ENCODE measurements at places on chromosomes 7 and 10. TPM values are rescaled to one million over a fixed set of nuclear protein-coding genes. Genes with fewer than 3 reads are reported as not detected.
A peak's percentile ranks its signal among the peaks of the same experiment; 100 is the strongest.

- H3K27me3 ChIP-seq = no peaks in the 10 kb centered on the region
- no peaks in the 10 kb centered on the region for H3K4me1 ChIP-seq
- no peak overlapping the region for H3K27ac ChIP-seq
- no peak overlapping the region for H3K4me3 ChIP-seq
Measured at GRCh38 chr7:123761729-123762128, 12.9 kb upstream of the WASL start.

GRCh38 chr10:133110133-133110532 lies 22.4 kb downstream of the ADGRA1 start:
- H3K4me3 ChIP-seq = no peak overlapping the region
- H3K27me3 ChIP-seq = no peaks in the 10 kb centered on the region
- no peaks in the 10 kb centered on the region for H3K4me1 ChIP-seq
- no peaks in the 10 kb centered on the region for H3K36me3 ChIP-seq

DNA sequence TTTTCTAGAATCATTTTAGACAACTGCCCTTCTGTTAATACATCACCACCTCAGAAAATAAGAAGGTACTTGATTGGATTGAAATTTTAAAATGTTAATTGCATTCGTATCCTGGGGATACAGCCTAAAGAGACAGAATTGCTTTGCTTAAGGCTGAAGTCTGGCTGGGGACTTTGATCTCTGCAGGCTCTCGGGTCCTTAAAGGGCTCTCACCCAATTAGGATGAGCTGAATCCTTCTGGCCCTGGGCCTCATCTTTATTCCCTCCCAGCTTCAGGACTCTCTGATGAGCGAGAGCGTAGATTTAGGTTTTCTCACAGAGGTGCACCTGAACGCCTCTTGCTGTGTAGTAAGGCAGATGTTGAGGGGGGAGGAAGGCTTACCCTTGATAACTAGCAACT lies 475.3 kb upstream of the C7orf33 start:
- H3K36me3 ChIP-seq = no peaks in the 10 kb centered on the region
- no peak for DNase-seq
- H3K27me3 ChIP-seq = no peaks in the 10 kb centered on the region
- no peaks in the 10 kb centered on the region for H3K4me1 ChIP-seq
- H3K4me3 ChIP-seq = no peak overlapping the region

FAM131B gene
- 0.53 TPM for total RNA-seq

DNA sequence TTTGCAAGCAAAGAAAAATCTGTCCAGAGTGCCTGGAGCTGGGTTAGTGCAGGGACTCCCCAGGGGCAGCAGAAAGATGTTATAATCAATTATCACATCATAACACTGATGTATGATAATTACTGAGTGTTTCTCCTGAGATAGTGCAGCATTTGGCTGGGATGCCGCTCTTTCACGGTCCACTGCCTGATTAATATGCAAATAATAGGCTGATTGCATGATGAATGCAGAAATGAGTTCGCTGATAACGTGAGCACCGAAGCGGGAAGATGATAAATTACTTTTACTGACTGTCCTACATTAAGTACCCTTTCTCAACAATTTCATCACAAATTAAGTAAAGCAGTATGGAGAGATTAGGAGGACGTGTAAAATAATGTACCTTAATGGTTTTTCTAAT lies 71.4 kb upstream of the SH2B2 start:
- H3K27me3 ChIP-seq = no peaks in the 10 kb centered on the region
- H3K27ac ChIP-seq = no peak overlapping the region
- no peak for DNase-seq

DNA sequence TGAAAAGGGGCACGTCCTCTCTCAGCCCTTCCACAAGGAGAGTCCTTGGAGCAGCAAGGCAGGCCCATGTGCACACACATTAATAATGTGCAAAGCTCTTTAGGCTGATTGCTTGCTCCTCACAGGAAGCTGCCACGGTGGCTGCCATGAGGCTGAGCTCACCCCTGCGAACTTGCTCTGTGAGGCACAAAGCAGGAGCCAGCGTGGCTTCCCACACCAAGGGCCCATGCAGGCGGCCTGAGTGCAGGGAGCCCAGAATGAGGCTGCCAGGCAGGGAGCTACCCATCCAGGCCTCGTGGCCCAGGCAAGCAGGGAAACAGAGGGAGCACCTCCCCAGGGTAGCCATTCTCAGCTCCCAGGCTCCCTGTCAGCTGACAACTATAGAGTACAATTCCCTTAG lies 242.9 kb downstream of the GRID1 start:
- H3K36me3 ChIP-seq = no peaks in the 10 kb centered on the region
- DNase-seq = no peak
- no peaks in the 10 kb centered on the region for H3K27me3 ChIP-seq
- H3K4me1 ChIP-seq = no peaks in the 10 kb centered on the region
- no peak overlapping the region for H3K27ac ChIP-seq

- no peaks in the 10 kb centered on the region for H3K36me3 ChIP-seq
- no peak overlapping the region for H3K4me3 ChIP-seq
- no peak for DNase-seq
- peaks cover 5% of the 10 kb centered on the region for H3K4me1 ChIP-seq
- no peak overlapping the region for H3K27ac ChIP-seq
Measured at GRCh38 chr10:86599729-86600128, 54.6 kb upstream of the OPN4 start.

- peak overlapping the region; percentile 69 for H3K27ac ChIP-seq
- H3K27me3 ChIP-seq = no peaks in the 10 kb centered on the region
- H3K36me3 ChIP-seq = peaks cover 8% of the 10 kb centered on the region
- H3K4me3 ChIP-seq = peak overlapping the region; percentile 25
- DNase-seq = no peak
Measured at GRCh38 chr10:103648636-103649532, 155.4 kb downstream of the NEURL1 start.

DNA sequence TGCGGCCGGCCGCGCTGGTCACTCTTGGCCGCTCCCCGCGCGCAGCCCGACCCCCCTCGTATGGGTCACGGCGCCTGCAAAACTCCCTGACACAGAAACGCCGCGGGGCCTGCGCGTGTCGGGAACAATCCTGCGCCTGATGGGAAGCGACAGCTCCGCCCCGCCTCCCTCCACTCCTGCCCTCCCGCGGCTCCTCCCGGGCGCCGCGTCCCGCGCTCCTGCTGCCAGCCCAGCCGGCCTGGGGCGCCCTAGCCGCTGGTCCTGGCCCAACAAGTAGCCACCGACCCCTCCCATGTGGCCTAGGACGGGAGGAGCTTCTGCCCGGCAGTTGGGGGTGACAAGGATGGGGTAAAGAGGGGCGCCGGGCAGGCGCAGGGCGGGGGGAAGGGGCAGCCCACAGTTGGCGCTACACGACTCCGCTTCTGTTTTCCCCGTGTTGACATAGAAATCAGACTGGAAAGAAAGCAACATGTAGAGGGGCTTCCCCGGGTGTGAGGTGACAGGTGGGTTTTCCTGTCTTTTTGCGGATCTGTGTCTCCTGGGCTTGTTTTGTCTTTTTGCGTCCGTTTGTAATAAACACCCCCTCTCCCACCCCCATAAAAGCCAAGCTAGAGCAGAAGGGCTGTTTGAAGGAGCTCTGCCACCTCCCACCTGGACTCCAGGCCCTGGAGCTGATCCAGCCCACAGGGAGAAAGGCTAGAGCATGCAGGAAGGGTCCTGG lies 35.1 kb upstream of the PAX2 start:
- peaks cover 11% of the 10 kb centered on the region for H3K27me3 ChIP-seq
- H3K4me3 ChIP-seq = peak overlapping the region; percentile 12
- H3K36me3 ChIP-seq = no peaks in the 10 kb centered on the region

GRCh38 chr10:49410365-49411074 lies 14.6 kb upstream of the DRGX start:
- no peak for DNase-seq
- no peaks in the 10 kb centered on the region for H3K4me1 ChIP-seq
- no peak overlapping the region for H3K4me3 ChIP-seq
- H3K36me3 ChIP-seq = no peaks in the 10 kb centered on the region
- H3K27me3 ChIP-seq = no peaks in the 10 kb centered on the region
- H3K27ac ChIP-seq = no peak overlapping the region

GRCh38 chr7:102390697-102391484 lies 5.3 kb upstream of the PRKRIP1 start:
- no peaks in the 10 kb centered on the region for H3K27me3 ChIP-seq
- no peak overlapping the region for H3K4me3 ChIP-seq
- peak; percentile 27 for DNase-seq
- no peak overlapping the region for H3K27ac ChIP-seq
- H3K36me3 ChIP-seq = no peaks in the 10 kb centered on the region
- H3K4me1 ChIP-seq = no peaks in the 10 kb centered on the region

DNA sequence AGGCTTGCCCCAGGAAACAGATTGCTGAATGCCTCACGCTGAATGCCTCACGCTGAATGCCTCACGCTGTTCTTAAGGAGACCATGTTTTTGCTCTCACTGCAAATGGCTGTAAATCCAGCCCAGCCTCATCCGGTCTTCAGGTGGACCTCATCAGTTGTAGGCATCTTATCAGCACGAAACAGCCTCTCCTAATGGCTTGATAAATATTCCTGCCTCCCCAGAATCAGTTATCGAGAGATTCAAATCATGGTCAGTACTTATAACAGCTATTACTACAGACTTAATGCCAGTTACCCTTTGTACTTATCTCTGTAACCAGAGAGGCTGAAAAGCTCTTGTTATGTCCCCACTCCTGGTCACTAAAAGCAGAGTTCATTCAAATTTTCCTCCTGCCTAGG lies 290.6 kb downstream of the FZD1 start:
- no peak overlapping the region for H3K27ac ChIP-seq
- no peak overlapping the region for H3K4me3 ChIP-seq
- no peaks in the 10 kb centered on the region for H3K36me3 ChIP-seq
- no peaks in the 10 kb centered on the region for H3K4me1 ChIP-seq

GRCh38 chr10:9010093-9010492 lies 955.6 kb downstream of the GATA3 start:
- no peak overlapping the region for H3K4me3 ChIP-seq
- no peak for DNase-seq
- no peaks in the 10 kb centered on the region for H3K36me3 ChIP-seq
- no peak overlapping the region for H3K27ac ChIP-seq
- H3K4me1 ChIP-seq = no peaks in the 10 kb centered on the region
- H3K27me3 ChIP-seq = no peaks in the 10 kb centered on the region

EPHB6 gene
- total RNA-seq = 13.1 TPM

DNA sequence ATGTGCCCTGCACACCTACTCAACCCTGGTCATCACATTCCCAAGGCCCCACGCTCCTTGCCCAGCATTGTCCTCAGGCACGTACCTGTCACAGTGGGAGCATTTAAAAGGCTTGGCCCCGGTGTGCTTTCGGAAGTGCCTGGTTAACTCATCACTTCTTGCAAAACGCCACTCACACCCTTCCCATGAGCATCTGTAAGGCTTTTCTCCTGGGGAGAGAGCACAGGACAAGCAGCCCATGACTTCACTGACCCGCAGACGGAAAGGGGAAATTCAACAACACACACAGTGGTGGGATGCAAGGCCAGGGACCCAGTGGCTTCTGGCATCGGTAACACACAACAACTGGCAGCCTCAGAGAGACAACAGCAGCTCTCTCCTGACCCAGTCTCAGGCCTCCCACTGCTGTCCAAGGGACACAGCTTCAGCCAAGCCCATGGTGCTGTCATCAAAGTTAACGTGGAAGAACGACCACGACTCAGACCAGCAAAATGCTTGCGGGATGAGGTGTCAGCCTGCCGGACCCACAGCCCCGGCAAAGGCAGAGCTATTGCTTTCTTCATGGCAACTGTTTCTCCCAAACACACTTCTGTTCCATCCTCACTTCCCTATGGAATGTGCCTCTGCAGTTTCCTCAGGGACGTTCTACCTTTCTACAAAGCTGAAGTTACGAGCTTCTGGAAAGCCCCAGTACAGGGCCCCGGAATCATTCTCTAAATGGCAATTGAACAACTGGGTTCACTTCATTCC lies 4.8 kb downstream of the KLF6 start:
- peak overlapping the region; percentile 79 for H3K4me3 ChIP-seq
- no peak for DNase-seq
- H3K27ac ChIP-seq = peak overlapping the region; percentile 100

IL2RA gene
- not detected for total RNA-seq

TSPAN14 gene
- 161 TPM for total RNA-seq

GRCh38 chr7:134196439-134196838 lies 69.3 kb downstream of the LRGUK start:
- no peak for DNase-seq
- no peaks in the 10 kb centered on the region for H3K4me1 ChIP-seq
- no peaks in the 10 kb centered on the region for H3K27me3 ChIP-seq
- no peaks in the 10 kb centered on the region for H3K36me3 ChIP-seq

GRCh38 chr10:98696516-98696915 lies 249.8 kb upstream of the HPS1 start:
- H3K4me1 ChIP-seq = no peaks in the 10 kb centered on the region
- H3K27me3 ChIP-seq = no peaks in the 10 kb centered on the region
- no peak for DNase-seq
- no peak overlapping the region for H3K27ac ChIP-seq

DNA sequence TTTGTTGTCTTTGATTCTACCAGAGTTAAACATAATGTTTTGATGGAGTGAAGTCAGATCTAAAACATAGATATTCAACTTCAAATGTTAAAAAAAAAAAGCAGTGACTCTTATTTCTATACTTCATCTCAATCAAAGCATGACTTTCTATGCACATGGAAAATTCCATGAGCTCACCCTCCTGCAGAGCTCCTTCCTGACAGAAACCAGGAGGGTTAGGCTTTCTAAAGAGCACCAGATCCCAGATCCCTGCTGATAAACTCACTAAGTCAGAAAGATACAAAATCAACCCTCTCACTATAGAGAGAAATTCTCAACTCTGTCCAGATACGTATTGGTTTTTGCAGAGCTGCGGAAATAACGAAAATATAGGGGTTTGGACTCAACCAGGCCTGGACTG lies 122.6 kb downstream of the FAM107B start:
- H3K36me3 ChIP-seq = no peaks in the 10 kb centered on the region
- no peak for DNase-seq
- H3K4me1 ChIP-seq = peaks cover 21% of the 10 kb centered on the region

DNA sequence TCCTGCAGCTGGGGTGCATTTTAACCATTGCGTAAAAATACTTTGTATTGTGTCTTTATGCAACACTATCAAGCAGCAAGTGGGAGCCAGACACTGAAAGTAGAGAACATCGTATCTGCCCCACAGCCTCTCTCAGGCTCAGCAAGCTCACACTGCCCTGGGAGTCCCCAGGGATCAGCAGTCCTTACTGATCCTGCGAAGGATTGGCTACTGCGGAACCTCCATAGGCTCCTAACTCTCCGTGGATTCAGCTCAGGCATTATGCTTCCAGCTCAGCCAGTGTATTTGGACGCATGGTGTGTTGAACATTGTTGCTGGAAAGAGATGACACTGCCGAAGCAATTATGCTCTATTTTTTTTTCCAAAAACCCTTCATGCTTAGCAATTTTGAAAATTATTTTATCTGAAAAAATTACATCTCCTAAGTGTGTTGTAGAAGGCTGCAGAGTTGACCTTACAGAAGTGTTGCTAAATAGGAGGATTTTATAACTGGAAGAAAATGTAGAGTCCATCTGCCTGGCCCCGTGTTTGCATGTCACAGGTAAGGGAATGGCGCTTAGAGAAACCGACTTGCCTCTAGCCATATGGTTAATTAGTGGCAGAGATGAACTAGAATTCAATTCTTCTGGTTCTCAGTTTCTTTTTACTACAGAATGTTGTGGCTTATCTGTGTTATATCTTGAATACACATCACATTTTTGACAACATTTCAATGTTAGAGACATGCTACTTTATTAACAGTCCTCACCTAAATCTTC lies 276.4 kb upstream of the COBL start:
- H3K4me3 ChIP-seq = no peak overlapping the region
- no peaks in the 10 kb centered on the region for H3K36me3 ChIP-seq
- no peak for DNase-seq
- H3K4me1 ChIP-seq = no peaks in the 10 kb centered on the region
